CD4-positive, alpha-beta memory T cell (primary cell): ENCODE measurements at places on chromosomes 4 and X. TPM values are rescaled to one million over a fixed set of nuclear protein-coding genes. Genes with fewer than 3 reads are reported as not detected.

TTC29 gene
- not detected for total RNA-seq

ACE2 gene
- total RNA-seq: not detected

ZNF157 gene
- total RNA-seq: 1.00 TPM

- DNase-seq: no peak
These were observed 11.0 kb downstream of the EREG start for GRCh38 chr4:74375824-74376426.

DNA sequence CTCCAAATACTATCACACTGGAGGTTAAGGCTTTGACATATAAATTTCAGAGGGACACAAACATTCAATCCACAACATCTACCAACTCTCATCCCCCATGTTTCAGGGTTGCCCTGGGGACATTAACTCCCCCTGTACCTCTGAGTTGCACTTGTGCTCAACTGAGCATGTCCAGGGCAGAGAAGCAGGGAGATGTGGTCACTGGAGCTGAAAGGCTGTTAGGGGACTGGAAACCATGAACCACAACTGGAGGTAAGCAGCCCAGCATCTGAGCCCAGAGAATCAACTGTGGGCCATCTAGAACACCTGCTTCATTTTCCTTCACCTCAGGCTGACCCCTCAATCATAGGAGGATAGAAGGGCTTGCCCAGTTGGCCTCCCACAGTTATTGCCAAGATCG lies 641.1 kb downstream of the MID1IP1 start:
- DNase-seq: no peak

GRCh38 chr4:21377046-21377445 lies 571.5 kb downstream of the KCNIP4 start:
- DNase-seq: no peak

DNA sequence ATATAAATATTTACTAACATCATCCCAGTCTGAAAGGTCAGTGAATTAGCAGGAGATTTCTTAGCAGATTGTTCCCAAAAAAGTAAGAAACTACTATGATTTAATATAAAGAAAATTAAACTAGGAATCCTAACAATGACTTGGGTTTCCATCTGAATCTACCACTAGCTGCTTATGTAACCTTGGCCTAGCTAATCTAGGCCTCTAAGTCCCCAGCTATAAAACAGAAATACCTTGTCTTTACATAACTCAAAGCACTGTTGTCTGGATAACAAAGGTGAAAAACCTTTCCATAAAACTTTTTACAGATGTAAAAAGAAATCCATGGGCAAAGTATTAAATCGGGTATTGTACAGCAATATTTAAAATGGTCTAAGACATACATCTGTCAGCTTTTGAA lies 3.0 kb downstream of the FBXL5 start:
- DNase-seq: no peak

GRCh38 chrX:72621163-72621562 lies 48.5 kb upstream of the HDAC8 start:
- no peak for DNase-seq

ZNF518B gene
- total RNA-seq: 48.2 TPM

GRCh38 chrX:38500141-38500540 lies 61.2 kb upstream of the TSPAN7 start:
- no peak for DNase-seq

GRCh38 chr4:82779032-82779431 lies 19.6 kb downstream of the SCD5 start:
- DNase-seq: no peak

GRCh38 chr4:159017323-159018026 lies 85.4 kb upstream of the RAPGEF2 start:
- DNase-seq: no peak

- DNase-seq: no peak
These were observed 23.6 kb upstream of the HGFAC start for GRCh38 chr4:3418029-3418762.

SLIT2 gene
- total RNA-seq: not detected

PNMA6A gene
- not detected for total RNA-seq

ARMCX5 gene
- total RNA-seq: 12.2 TPM

ZMAT1 gene
- 40.0 TPM for total RNA-seq

CENPC gene
- 64.0 TPM for total RNA-seq
